GM06990 (cell line): ENCODE measurements at places on chromosomes 5 and 9.

- DNase-seq: no peak
Observed at GRCh38 chr9:110371411-110372007, 33.8 kb upstream of the TXNDC8 start.

GRCh38 chr5:89324990-89325389, 442.0 kb upstream of the MEF2C start:
- DNase-seq: no peak

DNA sequence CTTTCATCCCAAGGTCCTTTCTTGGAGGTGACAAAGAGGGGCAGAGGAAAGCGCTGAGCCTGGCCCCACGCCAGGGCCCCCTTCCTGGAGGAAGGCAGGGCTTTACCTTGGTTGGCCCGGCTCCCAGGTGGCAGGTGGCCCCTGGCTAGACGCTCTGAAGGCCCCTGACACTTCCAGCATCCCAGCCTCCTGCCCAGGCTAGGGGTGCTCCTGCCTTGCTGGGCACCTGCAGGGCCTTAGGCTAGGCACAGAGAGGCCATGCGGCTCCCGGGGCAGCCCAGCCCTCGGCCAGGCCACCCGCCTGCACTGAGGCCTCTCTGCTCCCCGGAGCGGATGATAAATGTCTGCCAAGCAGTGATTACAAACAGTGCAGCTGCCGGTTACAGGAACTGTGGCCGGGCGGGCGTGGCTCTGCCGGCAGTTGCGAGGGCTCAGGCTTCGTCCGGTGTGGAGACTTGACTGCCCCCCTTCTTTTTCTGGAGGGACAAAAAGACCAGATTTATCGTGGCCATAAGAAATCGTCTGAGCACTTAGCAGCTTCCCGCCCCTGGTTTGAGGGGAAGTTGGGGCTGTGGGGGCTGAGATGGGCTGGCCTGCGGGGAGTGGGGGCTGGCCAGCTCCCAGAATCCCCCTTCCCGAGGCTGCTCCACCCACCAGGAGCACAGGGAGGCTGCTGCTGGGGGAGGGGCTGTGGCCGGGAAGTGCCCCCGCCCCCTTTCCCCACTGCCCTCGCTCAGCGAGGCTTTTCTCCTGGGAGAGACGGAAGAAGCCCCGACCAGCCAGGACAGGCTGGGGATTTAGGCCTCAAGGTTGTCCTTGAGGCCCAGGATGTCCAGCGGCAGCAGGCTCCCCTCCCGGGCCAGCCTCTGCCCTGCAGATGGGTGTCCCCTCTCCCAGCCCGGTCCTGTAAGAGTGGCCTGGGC, 31.6 kb upstream of the UBAC1 start:
- peak; percentile 53 for DNase-seq

DNA sequence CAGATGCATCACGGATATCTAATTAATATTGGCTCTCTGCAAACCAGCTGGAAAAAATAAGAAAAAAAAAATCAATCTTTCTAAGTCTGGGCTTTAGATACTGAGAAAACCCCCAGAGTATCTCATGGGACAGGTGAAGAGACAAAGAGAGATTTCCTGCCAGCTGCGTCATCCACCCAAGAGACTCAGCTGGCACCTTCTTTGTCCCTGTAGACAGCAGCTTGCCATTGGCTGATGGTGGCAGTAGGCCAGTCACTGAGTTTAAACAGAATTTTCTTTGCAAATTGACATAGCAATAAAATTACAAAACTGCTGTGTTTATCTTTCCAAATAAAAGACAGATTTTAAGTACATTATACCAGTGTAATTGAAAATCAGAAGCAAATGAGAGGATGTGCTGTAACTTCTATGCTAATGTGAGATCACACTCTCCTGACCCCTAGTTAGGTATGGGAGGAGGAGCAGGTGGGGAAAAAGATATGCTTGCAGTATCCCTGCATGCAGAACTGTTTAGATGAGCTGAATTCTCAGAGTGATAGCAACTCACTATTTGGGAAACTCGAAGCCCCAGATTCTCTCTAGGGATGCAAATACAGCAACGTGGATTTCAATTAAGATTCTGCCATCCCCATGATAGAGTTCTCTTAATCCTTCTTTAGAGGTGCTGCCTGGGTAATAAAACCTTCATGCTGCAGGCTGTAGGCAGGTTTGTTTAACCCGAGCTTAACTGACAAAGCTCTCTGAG, 72.2 kb downstream of the NMUR2 start:
- DNase-seq: no peak
